CD4-positive, alpha-beta T cell treated with Interleukin-15 for 4 hours (primary cell): ENCODE measurements at places on chromosomes 4 and X.
A peak's percentile ranks its signal among the peaks of the same experiment; 100 is the strongest.

GRCh38 chr4:129446074-129446473 lies 350.1 kb downstream of the C4orf33 start:
- DNase-seq, result no peak

DNA sequence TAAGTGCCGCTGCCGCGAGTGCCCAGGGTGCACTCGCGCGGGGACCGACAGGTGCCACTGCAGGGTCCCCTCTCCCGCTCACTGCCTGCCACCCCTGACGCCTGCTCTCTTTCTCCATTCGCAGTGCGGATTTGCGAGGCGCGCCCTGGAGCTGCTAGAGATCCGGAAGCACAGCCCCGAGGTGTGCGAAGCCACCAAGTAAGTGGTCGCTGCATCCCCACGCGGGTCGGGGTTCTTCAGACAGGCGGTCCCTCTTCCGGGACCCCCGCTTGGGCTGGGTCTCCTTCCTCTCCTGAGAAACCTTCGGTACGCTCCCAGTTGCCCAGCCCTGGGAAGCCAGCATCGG lies 547 bp downstream of the GUCY1A1 start:
- no peak for DNase-seq

- DNase-seq, result no peak
These were observed 130.8 kb downstream of the ENOX2 start for GRCh38 chrX:130772105-130772775.

DNA sequence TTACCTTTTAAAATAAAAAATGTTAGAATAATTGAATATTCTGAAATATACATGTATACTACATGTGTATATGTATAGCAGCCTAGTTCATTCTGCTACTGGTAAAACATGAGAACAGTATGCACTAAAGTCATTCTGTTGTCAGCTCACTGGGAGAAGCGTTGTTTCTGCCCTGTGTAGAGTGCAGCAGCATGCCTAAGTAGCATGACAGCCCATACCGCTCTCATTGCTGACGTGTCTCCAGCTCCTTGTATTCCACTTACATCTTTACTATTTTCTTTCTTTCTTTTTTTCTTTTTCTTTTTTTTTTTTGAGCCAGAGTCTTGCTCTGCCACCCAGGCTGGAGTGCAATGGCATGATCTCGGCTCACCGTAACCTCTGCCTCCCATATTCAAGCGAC lies 90.7 kb downstream of the KLHL8 start:
- DNase-seq, result no peak

- DNase-seq, result no peak
These were observed 37.9 kb upstream of the SORCS2 start for GRCh38 chr4:7154351-7154981.

GRCh38 chr4:25421816-25422525 lies 44.9 kb downstream of the ANAPC4 start:
- no peak for DNase-seq

DNA sequence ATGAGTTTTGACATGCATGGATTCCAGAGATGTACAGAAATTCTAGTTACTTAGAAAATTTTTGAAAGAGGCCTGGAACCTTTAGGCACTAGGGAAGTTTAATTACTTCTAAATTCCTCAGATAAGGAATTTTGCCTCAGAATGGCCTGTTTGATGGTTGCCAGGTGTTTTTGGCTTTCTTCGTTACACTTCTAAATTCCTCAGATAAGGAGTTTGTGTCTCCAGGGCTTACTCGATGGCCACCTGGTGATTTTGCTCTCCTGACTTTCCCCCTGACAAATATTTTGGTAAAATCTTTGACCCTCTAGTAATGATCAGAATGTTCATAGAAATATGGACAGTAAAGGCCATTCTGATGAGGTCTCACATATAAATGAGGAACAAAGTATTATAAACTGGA lies 64.3 kb downstream of the BEX3 start:
- no peak for DNase-seq

GRCh38 chrX:25020905-25021449 lies 5.2 kb upstream of the ARX start:
- DNase-seq, result peak; percentile 12

GRCh38 chrX:151741606-151742005 lies 7.1 kb downstream of the CNGA2 start:
- no peak for DNase-seq

DNA sequence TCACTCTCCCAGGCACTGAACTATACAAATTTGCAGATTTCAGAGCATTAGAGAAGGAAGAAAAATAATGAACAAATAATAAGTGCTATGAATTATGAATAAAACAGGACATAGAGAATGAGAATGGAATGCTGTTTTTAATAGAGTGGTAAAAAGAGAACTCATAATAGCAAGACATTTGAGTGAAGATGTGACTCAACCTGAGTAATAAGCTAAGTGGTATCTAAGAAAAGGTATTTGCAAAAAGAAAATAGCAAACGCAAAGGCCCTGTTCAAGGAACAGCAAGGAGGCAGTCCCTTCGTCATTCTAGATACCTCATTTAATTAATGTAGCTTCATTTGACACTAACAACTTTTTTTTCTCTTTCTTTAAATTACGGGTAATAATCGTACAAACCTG lies 1910.0 kb upstream of the TENM3 start:
- DNase-seq, result no peak

DNA sequence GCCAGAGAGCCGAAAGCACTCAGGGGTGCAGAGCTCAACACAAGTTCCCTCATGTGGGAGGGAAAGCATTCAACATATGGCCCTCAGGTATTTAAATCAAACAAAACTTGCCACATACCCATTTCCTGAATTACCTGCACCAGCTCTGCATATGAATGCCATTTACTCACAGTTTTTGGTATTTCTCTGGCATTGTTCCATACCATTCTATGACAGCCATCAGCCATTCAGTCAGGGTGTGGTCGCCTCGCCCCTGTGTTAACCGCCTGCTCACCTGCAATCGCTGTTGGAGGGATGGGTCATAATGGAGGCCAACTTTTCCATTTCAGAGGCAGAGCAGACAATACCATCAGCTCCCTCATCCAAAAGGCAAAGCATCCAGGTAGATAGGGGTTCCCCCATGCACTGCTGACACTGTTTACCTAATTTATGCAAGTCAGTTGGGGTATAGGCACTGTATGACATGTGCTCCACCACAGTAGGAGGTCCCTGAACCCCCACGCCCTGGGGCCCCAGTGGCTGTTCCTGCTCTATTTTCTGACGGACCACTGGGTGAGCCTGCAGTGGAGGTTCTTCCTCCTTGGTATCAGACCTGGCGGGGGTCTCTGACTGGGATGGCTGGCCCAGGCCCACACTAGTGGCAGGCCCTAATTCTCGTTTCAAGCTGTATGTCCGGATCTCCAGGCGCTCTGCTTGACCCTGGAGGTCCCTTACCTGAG lies 227.1 kb downstream of the ADGRL3 start:
- no peak for DNase-seq

GRCh38 chr4:138113819-138114400 lies 128.2 kb downstream of the SLC7A11 start:
- DNase-seq, result no peak

DNA sequence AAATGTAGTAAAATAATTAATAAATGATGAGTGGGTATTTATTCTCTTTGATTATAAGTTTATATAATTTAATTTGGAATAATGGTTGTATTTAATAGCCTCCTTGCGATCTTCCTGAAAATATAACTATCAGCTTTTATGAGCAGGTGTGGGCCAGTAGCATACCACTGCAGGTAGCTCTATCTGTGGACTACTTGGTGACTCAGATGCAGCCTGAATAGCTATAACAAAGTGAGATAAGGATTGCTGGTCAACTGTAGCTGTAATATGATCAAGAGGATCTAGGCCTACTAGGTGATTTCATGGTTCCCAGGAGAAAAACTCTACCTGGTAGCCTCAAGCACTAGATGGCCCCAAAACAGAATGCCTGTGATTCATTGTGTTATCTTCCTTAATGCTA lies 47.1 kb upstream of the BMP15 start:
- DNase-seq, result no peak

DNA sequence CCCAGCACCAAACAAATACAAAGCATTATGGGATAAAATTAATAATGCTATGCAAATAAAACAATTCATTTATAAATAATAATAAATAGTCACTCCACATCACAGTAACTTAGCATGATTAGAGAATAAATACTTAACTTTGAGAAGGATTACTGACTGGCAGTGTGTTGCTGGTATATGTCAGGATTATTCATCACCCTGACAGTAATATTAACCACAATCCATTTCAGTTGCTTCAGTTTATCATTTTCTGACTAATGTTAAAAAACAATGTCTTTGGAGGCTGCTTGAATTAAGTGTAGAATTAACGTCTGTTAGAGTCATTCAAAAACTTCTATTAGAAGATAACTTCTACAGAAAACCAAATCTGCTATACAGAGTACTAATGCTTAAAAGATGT lies 124.1 kb upstream of the MAB21L2 start:
- DNase-seq, result no peak

GRCh38 chr4:184536065-184536880 lies 61.9 kb upstream of the IRF2 start:
- DNase-seq, result no peak

DNA sequence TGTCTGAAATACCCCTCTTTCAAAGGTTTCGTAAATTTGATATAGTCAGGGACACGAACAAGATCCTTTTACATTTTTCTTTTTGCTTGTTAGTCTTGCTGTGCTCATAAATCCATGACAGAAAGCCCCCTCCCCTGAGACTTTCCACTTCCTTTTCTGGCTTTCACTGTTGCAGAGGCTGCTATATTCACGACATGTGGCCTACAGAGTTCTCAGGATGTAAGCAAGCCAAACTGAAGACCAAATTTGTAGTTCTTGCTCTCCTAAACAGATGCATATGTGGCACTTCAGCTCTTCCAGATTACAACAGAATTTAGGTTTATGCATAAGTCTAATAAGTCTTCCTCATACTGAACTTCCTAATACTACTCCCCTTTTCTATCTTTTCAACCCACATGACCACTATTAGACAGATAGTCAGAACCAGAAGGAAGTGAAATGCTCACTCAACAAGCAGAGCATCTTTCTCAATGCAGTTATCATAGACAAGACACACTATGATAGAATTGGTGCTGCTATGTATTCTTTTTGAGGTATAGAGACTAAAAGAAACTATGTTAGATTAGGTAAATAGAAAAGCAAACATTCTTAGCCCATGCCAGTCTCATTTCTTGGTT lies 15.0 kb downstream of the BTK start:
- no peak for DNase-seq

GRCh38 chr4:11545651-11546050 lies 117.0 kb upstream of the HS3ST1 start:
- DNase-seq, result no peak

- no peak for DNase-seq
These were observed 455.3 kb downstream of the KCTD8 start for GRCh38 chr4:43993196-43993902.

GRCh38 chr4:81652069-81652478 lies 180.4 kb upstream of the RASGEF1B start:
- no peak for DNase-seq

DNA sequence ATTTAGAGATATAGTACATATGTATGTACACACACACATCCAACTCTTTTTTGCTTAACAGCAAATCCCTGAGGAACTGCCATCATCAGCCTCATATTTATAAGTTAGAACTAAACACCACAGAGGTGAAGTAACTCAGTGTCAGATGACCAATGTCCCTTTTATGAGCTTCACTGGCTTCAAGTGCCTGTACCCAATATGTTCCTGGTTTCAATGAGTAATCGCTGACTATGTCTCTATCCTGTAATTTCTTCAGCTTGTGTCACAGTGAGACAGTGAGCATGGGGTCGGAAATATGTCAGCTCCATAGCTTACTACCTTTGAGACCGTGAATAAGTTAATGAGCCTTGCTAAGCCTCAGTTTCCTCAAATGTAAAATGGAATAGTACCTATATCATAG lies 136.2 kb upstream of the RASGEF1B start:
- DNase-seq, result no peak

- no peak for DNase-seq
These were observed 86.5 kb downstream of the PLAC1 start for GRCh38 chrX:134571796-134572195.

DNA sequence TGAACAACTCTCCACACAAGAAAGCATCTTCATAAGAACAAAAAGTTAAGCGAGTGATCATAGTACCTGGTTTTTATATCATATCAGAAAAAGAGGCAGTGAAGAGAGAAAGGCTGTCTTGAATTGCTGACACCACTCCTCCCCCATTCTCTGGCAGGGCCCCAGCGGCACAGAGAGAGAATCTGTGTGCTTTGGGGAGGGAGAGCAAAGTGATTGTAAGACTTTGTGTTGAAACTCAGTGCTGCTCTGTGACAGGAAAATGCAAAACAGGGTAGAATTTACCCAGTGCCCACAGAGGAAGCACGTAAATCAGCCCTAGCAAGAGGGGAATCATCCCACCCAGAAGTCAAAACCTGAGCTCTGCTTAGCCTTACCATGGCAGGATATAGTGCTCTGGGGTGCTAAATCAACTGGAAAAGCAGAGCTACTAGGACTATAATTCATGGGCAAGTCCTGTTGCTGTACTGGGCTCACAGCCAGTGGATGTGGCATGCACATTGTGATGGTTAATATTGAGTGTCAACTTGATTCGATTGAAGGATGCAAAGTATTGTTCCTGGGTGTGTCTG lies 174.6 kb downstream of the PRR32 start:
- no peak for DNase-seq

- no peak for DNase-seq
These were observed 59.0 kb upstream of the ATP8A1 start for GRCh38 chr4:42715807-42716482.

- DNase-seq, result no peak
These were observed 33.7 kb downstream of the AFF1 start for GRCh38 chr4:86968547-86968946.

- DNase-seq, result no peak
These were observed 395.8 kb downstream of the GASK1B start for GRCh38 chr4:157776930-157777528.

DNA sequence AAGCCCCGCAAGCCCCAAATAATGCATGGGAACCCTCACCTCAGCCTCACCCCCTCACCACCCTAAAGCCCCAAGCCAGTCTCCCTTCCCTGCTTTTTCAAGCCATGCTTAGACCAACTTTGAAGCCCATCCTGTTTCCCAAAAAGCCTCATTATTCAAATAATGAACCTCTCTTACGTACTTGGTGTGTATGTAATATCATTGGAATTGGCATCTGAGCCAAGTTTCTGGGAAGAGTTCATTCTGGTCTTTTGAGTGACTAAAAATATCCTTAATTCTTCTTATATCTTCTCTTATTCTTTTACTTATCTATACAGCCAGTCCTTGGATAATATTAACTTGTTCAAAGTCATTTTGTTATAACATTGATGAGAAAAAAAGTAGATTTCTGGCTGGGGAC lies 875.8 kb upstream of the SLIT2 start:
- no peak for DNase-seq

DNA sequence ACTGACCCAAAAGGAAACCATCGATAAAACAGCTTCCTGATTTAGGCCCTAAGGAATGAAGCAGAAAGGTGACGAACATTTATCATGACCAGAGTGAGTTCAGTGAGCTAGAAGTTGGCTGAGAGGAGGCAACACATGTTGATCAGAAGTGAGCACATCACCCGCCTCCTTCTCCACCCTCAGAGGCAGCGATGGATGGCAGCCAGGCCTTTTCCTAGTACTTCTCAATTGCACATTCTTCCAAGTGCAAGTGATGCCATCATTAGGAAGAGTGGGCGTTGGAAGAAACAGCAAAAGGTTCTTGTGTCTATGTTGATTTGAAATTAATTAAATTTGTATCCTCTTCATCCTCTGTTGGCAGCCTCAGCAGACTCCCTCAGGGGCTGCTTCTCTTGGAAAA lies 51.7 kb downstream of the TMEM154 start:
- no peak for DNase-seq

GRCh38 chrX:13569479-13570260 lies at the start of gene EGFL6:
Gene EGFL6, plus strand, starts transcription at chrX:13569601. Its CDS starts 261 bp downstream, at chrX:13569862.
- no peak for DNase-seq
